ENCODE measurements at places on chromosomes 1 and 21.

GRCh38 chr1:192794768-192795035, 14.1 kb upstream of the RGS2 start:
- DNase-seq: no peak

- DNase-seq: no peak
Observed at GRCh38 chr1:39317111-39317510, 112.6 kb downstream of the MACF1 start.

GRCh38 chr1:51341876-51342496, 11.6 kb upstream of the TTC39A start:
- no peak for DNase-seq

DNA sequence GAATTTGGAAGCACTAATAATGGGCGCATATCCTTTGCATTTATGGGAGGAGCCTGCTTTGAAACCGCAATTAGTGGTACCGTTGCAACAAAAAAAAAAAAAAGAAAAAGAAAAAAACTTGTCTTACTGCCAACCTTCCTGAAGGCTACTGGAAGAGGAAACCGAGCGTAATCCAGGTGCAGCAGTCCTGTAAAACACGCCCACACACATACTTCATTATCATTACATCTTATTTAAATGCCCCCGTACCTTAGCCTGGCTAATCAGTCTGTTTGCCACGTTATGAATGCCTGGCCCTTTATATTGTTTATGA, 686 bp upstream of the ZNF281 start:
- DNase-seq: no peak

GRCh38 chr1:42822800-42823392, 5.7 kb upstream of the SVBP start:
- DNase-seq: no peak

GRCh38 chr1:76055987-76056386, 18.6 kb upstream of the ST6GALNAC3 start:
- DNase-seq: no peak

DNA sequence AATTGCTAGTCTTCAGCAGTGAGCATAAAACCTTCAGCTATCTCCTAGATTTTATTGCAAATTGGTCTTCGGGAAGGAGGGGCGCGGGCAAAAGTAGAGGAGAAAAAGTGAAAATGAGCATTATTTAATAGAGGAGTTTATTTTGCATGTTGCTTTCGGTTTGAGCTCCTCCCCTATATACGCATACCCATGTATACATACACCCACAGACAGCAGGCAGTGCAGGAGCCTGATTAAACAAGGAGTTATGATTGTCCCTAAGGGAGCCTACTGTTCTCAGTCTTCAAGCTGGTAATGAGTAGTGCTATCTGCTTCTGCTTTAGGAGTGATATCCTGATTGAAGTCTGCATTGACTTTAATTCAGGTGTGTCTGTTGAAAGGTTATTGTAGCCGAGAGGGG, 133.8 kb downstream of the SPATA46 start:
- no peak for DNase-seq

DNA sequence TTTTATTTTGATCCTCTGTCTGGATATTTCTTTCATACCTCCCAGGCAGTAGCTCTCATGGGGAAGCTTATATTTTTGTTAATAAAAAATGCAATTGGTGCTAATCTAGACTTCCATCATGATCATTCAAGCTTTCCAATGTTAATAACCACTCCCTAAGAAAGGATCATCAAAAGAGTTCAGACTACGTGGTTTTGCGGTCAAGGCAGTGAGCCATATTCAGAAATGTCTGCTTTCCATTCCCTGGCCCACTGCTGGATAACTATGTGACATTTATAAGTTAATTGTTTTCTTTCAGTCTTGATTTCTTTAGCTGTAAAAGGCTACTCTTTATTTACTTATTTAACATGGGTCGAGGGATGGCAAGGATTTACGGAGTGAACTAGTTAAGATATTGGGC, 414.6 kb downstream of the LMO4 start:
- DNase-seq: no peak

Measured in occipital lobe (tissue), 3 donors.